COLO829 (cell line): ENCODE measurements at places on chromosomes 5 and 9.
A peak's percentile ranks its signal among the peaks of the same experiment; 100 is the strongest.

GRCh38 chr5:52776116-52776515 is 11.6 kb upstream of the ITGA1 start:
- DNase-seq, result no peak

GRCh38 chr9:79709743-79710674 is 138.2 kb downstream of the TLE4 start:
- no peak for DNase-seq

DNA sequence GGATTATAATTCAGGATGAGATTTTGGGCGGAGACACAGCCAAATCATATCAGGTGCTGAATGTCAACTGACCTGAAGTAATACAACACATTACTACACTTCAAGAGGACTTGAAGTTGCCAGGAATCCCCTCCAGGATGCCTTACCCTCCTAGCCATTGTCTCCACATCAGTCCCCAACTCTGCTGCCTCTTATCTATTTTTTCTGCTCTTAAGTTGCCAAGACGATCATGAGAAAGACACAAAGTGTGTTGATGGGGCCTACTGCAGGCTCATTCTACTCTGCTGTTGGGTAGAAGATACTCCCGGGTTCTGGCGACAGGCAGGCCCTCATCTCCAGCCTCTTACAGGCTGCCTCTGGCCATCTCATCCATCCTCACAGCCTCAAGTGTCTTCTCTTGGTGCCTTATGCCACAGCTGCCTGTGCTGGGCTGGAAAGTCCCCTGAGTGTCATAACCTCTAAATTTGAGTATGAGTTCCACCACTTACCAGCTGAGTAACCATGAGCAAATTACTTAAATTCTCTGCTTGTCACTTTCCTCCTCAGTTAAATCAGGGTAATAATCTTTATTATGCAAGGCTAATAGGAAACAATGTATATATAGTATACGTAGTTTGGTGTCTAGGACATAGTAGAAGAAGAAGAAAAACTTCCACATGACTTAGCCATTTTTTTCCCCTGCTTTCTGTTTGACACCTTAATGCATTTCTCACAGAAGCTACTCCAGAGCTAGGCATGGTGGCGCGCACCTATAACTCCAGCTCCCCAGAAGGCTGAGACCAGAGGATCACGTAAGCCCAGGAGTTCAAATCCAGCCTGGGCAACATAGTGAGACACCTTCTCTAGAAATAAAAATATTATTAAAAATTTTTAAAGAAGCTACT is 73.0 kb upstream of the SNX2 start:
- no peak for DNase-seq

GRCh38 chr9:14314929-14315874 is 1.3 kb upstream of the NFIB start:
- DNase-seq, result no peak

GRCh38 chr5:171453056-171453725 is 33.7 kb downstream of the FGF18 start:
- no peak for DNase-seq

GRCh38 chr5:93126634-93127033 is 454.4 kb downstream of the NR2F1-AS1 start:
- DNase-seq, result no peak

DNA sequence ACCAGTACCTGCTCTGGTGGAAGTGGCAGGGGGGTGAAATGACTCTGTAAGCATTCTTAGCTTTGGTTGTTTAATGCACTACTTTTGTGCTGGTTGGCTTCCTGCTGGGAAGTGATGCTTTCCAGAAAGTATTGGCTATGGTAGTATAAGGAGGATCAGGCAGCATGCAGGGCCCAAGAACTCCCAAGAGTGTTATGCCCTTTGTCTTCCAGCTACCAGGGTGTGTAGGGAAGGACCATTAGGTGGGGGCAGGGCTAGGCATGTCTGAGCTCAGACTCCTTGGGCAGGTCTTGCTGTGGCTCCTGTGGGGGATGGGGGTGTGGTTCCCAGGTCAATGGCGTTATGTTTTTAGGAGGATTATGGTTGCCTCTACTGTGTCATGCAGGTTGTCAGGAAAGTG is 135.8 kb upstream of the TRPC7 start:
- DNase-seq, result no peak

DNA sequence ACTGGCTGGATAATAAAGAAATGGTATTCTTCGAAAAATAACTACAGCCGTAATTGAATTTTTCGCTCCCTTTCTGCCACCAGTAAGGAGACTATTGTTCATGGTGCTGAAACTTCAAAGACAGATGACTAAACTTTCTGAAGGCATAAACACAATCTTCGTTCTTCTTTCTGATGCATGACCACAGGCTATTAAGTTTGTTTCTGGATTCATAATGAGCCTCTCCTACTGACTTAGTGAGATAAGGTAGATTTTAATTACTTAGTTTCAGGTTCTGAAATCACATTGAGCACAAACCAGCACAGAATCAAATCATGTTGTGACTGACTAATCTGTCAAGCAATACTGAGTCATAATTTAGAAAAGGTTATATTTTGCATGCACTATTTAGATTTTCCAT is 441.8 kb upstream of the CCNG1 start:
- no peak for DNase-seq

- no peak for DNase-seq
Observed at GRCh38 chr5:74061292-74061691, 435.3 kb downstream of the ARHGEF28 start.

DNA sequence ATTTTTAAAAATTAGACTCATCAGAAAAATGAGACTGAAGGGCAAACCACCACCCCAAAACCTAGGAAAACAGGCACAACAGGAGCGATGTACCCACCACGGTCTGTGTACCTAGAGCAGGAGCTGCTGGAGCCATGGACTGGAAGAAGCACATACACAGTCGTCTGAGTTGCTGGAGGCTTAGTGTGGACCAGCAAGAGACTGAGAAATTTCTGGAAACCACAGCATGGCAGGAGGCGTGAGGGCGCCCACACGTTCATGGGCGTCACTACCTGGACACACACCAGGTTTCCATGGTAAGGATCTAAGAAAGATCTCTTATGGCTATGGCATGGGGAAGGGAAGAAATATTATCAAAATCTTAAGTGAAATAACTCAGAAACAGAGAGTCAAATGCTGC is 91.9 kb downstream of the MED10 start:
- DNase-seq, result no peak

GRCh38 chr5:6801236-6801635 is 88.0 kb downstream of the TENT4A start:
- DNase-seq, result no peak

GRCh38 chr5:746258-746761 is 38.2 kb downstream of the ZDHHC11B start:
- no peak for DNase-seq

- DNase-seq, result no peak
Observed at GRCh38 chr9:24258626-24259025, 287.1 kb downstream of the IZUMO3 start.

DNA sequence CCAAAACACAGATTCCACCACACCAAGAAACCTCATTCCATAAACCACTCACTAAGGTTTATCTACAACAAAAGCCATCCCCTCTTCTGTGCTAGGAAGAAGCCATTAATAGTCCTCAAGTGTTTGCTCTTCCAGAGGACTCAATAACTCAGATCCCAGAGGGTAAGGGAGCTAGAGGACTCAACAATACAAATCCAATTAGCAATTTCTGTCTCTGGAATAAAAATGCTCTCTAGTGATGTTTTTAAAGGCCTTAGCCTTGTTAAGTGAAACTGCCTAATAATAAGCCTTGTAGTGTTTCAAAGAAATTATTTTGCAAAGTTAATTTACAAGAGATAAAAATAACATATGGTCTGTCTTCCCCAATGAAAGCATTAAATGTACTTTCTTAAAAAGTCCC is 942.4 kb downstream of the CDH12 start:
- no peak for DNase-seq

DNA sequence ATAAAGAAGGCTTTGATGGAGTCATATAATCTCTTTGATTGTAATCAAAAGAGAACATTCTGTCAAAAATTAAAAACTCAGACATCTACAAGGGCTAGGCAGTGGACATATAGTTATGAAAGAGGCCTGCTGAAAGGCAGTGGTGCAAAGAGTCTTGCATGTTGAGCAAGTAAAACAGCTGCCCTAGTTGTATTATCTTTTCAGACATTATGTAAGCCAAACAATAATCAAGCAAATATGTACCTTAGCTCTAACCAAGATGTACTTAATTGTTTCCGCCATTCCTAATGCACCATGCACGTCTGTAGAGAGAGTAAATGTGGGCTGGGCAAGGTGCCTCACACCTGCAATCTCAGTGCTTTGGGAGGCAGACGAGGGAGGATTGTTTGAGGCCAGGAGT is 14.3 kb downstream of the GAPT start:
- no peak for DNase-seq

- DNase-seq, result no peak
Observed at GRCh38 chr9:124457079-124457886, 7.0 kb downstream of the ADGRD2 start.

- DNase-seq, result peak; percentile 6
Observed at GRCh38 chr5:16057277-16057676, 122.3 kb downstream of the MARCHF11 start.

- DNase-seq, result no peak
Observed at GRCh38 chr5:180007582-180007981, 64.0 kb downstream of the RNF130 start.

DNA sequence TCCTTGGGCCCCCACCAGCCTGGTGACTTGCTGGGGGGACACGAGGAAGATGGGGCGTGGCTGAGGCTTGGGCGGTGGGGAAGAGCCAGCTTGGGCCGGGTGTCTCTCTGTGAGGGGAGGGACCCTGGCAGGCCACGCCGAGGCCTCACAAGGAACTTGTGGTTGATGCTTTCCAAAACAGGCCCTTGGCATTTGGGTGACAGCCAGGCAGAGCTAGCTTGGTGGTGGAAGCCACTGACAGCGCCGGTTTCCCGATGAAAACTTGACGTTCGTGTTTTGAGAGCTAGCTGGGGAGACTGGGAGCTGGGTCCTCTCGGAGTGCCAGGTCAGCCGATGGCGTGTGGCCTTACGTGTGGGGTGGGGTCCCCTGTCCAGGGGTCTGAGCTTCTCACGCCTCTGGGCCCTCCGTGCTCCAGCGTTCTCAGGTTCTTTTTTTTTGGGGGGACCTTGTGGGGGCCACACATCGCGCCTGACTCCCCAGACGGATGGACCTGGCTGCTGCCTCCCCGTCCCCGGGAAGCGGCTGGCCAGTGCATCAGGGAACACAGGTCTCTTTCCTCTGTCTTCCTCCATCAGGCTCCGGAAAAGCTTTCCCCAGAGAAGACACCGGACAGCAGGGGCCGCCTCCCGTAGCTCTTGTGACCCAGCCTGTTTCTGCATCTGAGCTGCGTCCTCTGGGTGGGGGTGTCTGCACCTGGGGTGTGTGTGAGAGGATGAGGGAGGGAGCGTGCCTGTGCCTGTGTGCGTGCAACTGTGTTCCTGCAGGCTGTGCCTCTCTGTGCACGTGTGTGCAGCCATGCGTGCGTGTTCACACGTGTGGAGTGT is 129.3 kb upstream of the LPCAT1 start:
- no peak for DNase-seq

DNA sequence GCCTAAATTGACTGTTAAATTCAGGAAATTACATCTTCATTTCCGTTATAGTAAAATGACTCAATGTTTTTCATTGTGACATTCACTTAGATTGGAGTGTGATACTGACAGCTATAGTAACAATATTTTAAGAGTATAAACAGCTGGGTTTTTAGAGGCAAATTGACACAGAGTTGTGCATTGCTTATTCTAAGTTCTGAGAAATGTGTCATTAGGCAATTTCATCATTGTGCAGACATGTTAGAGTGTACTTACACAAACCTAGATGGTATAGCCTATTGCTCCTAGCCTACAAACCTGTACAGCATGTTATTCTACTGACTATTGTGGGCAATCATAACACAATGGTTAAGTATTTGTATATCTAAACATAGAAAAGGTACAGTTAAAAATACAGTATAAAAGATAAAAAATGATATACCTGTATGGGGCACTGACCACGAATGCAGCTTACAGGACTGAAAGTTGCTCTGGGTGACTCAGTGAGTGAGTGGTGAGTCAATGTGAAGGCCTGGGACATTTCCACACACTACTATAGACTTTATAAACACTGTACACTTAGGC is 132.7 kb downstream of the PDE4D start:
- no peak for DNase-seq

DNA sequence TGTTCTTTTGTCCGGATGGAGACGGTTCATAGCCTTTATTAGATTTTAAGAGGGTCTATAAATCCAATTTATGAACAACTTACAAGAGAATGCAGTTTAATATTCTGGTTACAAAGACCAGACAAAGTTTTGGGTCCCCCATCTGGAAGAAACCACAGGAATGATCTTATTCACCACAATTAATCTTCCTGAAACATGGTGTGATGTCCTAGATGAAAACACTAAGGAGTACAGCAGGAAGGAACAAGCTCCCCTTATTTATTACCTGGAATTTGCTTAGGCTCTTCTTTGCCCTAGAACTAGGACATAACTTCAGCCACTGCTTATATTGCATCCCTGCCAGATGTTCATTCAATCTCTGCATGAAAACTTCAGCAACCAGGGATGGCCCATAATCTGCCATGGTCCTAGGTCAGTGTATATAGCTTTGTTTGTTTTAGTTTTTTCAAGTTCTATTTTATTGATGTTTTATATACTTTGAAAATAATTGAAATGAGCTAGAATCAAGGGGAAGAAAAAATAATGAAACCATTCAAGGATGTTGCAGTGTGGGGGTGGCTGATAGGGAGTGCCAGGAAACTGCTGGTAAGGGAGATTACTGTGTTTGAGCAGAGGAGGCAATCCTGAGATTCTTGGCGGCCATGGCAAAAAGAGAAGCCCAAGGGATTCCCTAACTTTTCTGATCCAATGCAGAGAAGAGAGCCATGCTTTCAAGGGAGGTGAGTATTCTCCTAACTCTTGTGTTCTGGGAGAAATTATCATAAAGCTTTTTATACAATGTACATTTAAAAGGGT is 16.8 kb downstream of the TXNDC8 start:
- DNase-seq, result peak; percentile 28

DNA sequence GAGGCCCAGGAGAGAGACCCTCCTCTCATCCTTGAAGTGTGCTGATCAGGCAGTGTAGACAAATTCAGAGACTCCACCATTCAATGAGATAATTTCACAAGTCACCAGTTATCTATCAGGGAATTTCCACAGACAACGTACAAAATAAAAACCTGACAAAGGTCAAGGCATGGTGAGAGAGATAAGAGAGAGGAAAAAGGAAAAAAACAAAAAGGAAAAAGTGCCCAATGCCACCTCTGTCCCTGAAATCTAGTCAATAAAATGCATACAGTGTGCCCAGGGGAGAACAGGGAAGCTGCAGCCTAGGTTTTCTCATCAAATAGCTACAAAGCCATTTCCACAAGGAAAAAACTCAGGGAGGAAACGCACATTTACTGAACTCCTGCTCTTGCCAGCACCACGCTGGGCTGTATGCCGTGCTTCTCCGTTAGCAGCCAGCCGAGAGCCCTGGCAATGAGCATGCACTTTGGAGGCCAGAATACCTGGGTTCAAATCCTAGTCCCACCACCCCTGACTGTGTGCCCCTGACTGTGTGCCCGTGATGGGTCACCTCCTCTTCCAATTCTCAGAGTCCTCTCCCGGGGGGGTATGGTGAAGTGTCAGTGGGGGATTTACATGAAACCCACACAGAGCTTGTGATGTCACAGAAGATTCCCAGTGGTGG is 11.6 kb downstream of the WHRN start:
- no peak for DNase-seq
